HuH-7 (cell line): ENCODE measurements at places on chromosomes 6 and 20.

DNA sequence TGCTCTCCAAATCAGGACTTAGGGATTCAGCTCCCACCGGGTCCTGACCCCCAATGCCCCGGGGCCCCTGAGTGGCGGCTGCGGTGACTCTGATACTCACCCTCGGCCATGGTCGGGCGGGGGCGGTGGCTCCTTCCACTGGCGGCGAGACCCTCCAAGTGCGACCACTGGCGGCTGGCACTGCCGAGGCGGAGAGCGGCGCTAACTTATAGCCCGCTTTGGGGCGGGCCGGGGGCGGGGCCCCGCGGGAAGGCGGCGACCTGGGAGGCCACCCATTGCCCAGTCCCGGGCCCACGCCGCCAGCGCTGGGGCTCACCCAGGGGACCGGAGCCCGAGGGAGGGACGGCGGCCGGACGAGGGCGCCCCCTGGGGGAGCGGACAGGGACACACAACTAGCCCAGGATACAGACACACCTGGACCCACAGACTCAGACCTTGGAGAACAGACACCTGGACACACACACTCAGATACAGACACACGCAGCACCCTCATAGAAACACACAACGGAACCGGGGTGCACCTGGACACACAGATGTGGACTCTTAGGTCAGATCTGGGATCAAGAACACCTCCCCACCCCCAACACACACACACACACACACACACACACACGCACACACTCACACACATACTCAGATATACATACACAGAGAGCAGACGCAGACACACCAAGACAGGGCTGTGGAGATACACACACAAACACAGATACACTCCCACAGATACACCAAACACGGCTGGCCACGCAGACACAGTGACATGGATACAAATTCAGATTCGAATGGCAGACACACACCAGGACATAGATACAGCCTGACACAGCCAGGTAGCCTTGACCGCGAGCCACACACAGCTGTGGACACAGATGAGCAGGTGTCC, at the start of gene TGM2:
TSS of gene TGM2 (minus strand) at position 182 of the 877 bp plus-strand sequence. CDS start at position 110, 72 bp downstream.
- DNase-seq = peak; percentile 91

- no peak for DNase-seq
Observed at GRCh38 chr6:118826096-118826495, 67.9 kb upstream of the ASF1A start.

- no peak for DNase-seq
Observed at GRCh38 chr6:156781861-156782631, 4.9 kb downstream of the ARID1B start.

GRCh38 chr6:79600812-79601609, 30.1 kb upstream of the SH3BGRL2 start:
- no peak for DNase-seq
